ENCODE measurements at places on chromosomes 7 and 10.

DNA sequence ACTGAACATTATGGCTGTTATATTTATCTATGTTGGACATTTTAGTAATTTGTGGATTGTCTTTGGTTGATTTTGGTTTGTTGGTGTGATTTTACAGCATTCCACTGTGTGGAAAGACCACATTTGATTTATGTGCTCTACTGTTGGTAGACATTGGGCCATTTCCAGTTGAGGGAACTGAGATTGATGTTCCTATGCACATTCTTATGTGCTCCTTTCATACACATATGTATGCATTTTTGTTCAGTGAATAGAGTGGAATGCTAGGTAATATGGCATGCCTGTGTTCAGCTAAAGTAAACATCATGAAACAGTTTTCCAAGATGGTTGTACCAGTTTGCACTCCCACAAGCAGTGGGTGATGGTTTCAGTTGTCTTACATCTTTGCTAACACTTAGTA lies 15.1 kb downstream of the CACNB2 start:
- DNase-seq = no peak

DNA sequence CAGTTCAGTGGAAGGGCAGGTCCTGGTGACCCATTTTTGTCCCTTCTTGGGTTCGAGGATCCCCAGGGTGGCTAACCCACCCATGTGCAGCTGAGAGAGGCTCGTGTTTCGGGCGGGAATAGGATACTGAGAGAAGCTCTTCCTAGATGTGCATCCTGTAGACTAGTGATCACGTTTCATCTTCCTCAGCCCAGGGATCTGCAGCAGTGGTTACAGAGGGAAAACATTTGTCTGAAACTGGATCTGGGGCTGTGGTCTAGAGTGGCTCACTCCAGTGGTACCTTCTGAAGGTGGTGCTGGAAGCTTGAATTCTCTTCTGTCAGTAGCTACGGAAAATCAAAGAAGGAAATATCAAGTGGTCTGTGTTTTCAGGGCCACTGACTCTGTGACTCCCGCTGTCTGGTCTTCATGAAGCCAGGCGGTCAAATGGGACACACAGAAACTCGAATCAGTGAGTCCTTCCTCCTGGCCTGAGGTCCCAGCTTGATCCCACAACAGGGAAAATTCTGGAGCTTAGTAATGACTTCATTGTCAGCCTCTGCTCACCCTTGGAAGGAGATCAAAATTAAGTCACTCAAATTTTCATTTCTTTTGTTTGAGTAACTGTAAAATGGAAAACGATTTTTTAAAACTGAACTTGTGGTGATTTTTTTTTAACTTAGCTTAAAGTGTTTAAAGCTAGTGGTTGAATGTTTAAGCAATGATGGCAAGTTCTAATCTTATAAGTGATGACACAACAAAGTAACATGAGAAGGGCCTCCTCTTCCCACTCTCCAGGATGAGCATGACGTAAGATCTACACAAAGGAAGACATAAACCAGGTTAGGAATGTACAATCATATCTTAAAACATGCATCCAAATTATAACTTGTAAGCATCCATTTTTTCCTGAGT lies 469.3 kb upstream of the KLF6 start:
- DNase-seq = no peak

DNA sequence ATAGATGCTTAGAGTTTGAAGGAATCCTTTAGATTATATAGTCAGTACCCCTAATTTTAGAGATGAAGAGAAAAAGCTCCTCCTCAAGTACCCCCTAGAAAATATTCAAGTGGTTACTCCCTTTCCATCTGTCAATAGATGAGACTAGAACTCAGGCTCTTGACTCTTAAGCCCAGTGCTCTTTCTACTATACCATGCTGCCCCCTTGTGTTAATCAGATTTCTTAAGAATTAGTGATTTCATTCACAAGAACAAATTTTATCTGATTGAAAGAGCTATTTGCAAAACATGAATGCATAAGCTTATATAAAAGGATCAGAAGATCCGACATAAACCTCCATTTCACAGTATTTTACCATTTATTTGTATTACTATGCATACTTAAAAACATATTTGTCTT lies 179.3 kb downstream of the TFEC start:
- DNase-seq = no peak

GRCh38 chr7:31368620-31369019 lies 28.1 kb upstream of the NEUROD6 start:
- DNase-seq = no peak

DNA sequence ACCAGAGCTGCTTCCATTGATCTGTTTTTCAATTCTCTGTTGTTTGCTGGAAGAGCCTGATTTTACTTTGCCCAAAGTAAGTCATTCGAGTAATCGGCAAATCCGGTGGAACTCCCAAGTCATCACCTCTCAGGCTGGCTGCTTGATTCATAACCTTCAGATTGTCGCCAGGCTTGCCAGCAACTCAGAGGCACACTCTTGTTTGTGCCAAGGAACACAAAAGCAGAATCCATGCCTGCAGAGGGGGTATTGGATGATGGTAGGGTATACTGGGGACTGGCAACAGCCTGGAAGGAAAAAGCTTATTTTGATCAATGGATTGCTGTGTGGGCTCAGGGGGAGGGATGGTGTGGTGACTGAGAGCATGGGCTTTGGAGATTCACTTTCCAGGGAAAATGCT lies 542.4 kb downstream of the SORCS3 start:
- DNase-seq = no peak

DNA sequence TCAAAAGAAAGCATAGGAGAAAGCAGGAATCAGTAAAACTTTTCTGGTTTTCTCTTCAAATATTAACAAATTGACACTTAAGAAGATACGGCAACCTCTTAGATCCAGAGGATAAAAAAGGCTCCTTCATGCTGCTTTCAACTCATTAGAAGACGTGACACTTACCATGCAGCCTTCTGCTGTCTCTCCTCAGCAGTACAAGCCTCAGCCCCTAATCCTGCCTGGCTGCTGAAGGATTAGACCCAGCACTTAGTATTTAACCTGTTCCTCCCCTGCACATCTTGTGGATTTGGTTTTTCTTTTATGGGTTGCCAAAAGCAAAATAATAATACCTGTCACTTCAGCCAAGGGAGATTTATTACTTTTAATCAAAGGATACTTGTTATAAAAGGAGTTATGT lies 108.4 kb downstream of the LYZL1 start:
- no peak for DNase-seq

GRCh38 chr7:80967917-80968297 lies 49.1 kb upstream of the SEMA3C start:
- no peak for DNase-seq

DNA sequence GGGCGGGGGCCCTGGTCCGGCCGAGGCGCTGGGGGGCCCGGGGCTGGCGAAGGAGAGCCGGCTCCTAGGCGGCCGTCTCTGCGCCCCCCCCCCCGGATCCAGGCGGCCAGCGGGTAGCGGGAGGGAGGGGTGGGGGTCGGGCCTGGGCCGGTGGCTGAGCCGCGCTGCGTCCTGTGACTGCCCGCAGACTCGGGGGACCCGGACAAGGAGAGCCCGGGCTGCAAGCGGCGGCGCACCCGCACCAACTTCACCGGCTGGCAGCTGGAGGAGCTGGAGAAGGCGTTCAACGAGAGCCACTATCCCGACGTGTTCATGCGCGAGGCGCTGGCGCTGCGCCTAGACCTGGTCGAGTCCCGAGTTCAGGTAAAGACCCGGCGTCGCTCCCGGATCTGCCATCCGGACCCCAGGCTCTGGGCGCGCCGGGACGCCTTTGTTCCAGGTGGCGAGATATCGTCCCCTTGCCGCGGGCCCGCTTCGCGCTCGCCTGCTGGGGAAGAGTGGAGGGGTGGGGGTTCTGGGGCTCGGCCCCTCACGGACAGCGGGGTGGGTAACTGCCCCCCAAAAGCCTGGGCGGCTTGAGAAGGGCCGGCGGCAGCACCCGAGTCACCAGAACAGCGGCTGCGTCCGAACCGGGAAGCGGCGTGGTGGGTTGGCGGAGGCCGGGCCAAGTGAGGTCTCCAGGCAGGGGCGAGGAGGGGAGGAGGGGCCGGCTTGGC lies 819 bp downstream of the UNCX start:
- DNase-seq = no peak

GRCh38 chr7:33893377-33893776 lies 12.0 kb upstream of the BMPER start:
- DNase-seq = no peak

All from GM13977 (cell line).